ENCODE measurements at places on chromosomes 3 and 15.

DNA sequence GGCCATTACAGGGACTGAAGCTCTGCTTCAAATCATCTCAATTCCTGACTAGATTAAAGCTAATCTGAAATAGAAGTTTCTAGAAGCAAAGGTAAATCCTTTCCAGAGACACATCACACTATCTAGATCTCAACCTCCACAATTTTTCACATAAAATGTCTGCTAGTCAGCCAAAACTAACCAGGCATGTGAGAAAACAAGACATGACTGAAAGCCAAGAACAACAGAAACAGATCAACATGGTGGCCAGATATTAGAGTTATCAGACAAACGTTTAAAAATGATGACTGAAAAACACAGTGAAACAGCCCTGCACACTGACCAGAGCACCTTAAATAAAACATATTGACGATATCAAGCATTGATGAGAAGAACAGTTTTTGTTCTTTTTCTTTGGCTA is 59.1 kb downstream of the SUMF1 start:
- no peaks in the 10 kb centered on the region for H3K27me3 ChIP-seq
- no peak overlapping the region for H3K27ac ChIP-seq
- no peaks in the 10 kb centered on the region for H3K4me1 ChIP-seq
- no peak overlapping the region for H3K4me3 ChIP-seq

DNA sequence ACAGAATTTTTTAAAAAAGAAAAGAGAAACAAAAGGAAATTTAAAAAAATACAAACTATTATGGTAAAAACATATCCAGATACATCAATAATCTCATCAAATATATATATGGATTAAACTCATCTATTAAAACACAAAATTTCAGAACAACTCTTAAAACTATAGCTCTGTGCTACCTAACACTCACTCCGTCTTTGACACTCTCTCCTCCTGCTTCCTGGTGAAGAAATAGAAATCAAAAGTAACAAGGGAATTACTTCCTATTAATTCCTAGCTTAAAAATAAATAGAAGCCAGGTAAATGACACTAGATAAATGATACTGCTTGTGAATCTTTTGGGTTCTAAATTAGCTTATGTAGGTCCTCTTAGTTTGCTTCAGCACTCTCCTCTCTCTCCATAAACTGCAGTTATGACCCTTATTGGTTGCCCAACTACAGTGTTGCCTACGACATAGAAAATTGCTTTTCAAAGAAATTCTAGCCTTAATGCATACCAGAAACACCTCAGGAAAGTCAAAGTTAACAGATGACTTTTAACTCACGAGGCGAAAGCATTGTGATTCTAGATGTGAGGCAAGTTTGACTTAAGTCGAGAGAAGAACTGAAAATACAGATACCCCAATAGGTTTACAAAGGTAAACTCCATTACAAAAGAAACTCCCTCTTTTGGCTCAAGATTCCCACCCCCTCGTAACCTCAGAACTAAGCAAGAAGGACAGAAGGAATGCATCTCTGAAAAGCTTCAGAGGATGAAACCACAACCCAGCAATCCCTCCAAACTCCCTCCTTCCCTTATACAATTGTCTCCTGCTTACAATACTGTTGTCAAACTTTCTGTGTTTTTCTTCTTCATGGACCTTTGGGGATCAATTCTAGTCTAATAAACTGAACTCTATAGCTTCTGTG is 394.7 kb downstream of the FGF12 start:
- no peak for DNase-seq
- no peaks in the 10 kb centered on the region for H3K4me1 ChIP-seq
- no peaks in the 10 kb centered on the region for H3K27me3 ChIP-seq

- no peak overlapping the region for H3K27ac ChIP-seq
- H3K27me3 ChIP-seq: no peaks in the 10 kb centered on the region
- no peaks in the 10 kb centered on the region for H3K36me3 ChIP-seq
- no peak for DNase-seq
- H3K4me3 ChIP-seq: no peak overlapping the region
Measured at GRCh38 chr3:150259526-150260397, 148.3 kb upstream of the TSC22D2 start.

DNA sequence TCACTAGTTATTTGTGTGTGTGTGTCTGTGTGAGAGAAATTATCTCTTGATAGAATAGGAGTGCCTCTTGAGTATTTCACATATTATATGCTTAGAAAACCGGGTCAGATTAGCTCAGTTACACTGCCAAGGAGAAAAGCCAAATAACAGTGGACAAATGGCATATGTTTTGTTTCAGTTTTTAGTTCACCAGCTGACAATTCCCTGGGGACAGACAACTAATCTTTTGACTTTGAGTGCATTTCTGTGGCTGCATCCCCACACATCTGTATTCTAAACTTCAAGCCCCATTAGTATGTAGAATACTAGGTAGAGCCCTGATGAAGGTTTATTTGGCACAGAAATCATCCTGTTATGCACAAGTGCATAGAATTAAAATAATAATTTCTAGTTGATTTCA is 227.7 kb upstream of the CNTN3 start:
- H3K4me3 ChIP-seq: no peak overlapping the region
- H3K27ac ChIP-seq: no peak overlapping the region
- H3K36me3 ChIP-seq: no peaks in the 10 kb centered on the region
- no peaks in the 10 kb centered on the region for H3K4me1 ChIP-seq
- DNase-seq: no peak

DNA sequence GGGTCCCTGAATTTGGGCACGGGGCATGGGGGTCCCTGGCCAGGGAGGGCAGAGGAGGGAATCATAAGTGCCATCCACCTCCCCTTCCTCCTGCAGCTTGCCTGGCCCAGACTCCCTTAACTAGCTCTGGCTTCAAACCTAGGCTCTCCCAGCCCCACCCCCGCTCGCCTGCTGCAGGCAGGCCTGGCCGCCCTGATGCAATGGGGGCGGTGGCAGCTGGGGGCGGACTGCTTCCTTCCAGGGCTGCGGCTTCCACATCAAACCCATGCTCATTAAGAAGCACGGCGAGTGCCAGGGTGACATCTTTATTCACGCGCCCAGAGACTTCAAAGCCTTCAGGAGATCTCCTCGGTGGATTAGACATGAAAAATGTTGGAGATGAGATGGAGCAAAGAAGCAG is 123.1 kb downstream of the TPRA1 start:
- no peaks in the 10 kb centered on the region for H3K4me1 ChIP-seq
- DNase-seq: no peak
- H3K27me3 ChIP-seq: no peaks in the 10 kb centered on the region
- H3K27ac ChIP-seq: no peak overlapping the region

All from fibroblast of lung (primary cell).